ENCODE measurements at places on chromosomes 4 and X.

GRCh38 chr4:11769434-11769833, 340.7 kb upstream of the HS3ST1 start:
- DNase-seq, result no peak

DNA sequence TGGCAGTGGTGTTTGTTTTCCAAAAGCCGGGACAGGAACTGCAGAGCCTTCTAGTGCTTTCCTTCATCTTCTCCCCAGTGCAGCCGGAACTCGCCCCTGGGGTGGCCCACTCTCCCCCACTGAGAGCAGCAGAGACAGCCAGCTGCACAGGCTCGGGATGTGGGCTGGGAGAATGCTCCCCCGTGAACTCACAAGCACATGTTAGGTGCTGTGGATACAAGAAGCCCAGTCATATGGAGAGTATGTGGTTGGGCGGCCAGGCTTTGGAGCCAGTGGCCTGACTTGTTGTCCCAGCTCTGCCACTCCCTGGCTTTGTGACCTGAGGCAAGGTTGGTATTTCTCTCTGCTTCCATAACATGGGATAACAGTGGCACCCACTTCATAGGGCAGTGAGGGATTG, 9.4 kb upstream of the KIAA0232 start:
- no peak for DNase-seq

GRCh38 chrX:14590693-14591424, 61.5 kb downstream of the GLRA2 start:
- no peak for DNase-seq

GRCh38 chrX:905848-906566, 275.4 kb downstream of the SHOX start:
- DNase-seq, result no peak

DNA sequence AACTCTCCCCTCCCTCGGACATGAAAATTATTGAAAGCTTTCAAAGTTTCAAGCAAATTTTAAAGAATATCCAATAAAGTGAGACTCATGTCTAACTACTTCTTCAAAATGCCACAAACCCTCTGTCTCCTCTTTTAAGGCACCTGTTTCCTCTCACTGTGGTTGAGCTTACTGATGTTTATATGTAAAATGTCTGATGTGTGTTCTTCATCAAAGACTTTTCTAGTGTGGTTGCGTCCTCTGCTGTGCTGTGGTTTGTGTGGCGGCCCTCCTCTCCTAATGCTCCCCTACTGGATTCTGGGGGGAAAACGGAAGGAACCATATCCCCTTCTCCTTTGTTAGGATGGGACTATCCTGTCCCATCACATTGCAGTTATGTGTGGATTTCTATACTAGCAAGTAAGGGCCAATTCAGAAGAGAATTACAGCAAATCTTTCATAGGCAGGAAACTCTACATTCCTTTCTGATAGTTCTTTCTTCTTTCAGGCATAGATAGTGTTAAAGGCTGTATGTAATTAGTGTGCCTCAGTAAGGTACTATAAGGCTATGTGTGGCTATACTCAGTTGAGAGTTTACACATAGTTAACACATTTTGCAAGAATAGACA, 221.0 kb upstream of the GPRIN3 start:
- DNase-seq, result no peak

GRCh38 chr4:78061939-78062570, 4.9 kb downstream of the FRAS1 start:
- no peak for DNase-seq

GRCh38 chr4:152508386-152508785, 27.5 kb downstream of the FBXW7 start:
- no peak for DNase-seq

DNA sequence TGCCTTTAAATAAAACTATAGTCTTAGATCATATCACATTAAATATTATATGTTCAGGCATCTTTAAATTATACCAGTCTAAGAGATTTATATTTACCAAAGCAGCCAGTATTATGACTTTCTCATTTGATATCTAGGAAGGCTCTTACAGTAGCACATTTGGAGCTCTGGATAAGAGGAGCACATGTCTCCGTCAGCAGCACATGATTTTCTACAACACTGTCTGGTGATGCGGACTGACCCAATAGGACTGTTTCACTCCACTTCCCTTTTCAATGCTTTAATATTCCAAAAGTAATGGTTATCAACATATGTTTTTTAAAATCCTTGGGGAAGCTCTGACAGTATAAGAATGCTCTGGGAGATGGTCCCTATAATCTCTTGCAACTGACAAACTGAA, 61.5 kb downstream of the HAUS3 start:
- DNase-seq, result no peak

- DNase-seq, result no peak
These were observed 3.6 kb downstream of the ATP2B3 start for GRCh38 chrX:153521034-153521433.

- no peak for DNase-seq
These were observed 1170.8 kb upstream of the PCDH7 start for GRCh38 chr4:29549342-29549741.

DNA sequence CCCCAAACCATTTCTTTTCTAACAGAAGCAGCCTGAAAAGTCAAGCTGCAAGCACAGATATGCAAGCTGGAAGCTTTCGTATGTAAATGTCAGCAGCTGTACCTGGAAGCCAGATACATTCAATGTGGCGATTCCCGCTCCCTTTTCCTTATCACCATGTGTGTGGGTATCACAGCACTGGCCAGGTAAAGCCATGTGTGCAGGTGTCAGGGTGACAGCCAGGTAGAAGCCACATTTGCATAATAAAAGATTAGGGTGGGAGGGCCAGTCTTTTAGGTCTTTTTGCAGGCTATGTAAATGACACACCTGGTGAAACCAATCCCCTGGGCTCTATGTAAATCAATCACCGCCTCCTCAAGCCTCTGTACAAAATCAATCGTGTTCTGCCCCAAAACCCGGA, 50.1 kb downstream of the RXFP1 start:
- no peak for DNase-seq

GRCh38 chr4:148435654-148436406, 6.4 kb downstream of the NR3C2 start:
- DNase-seq, result no peak

GRCh38 chr4:6732441-6733357, 16.7 kb downstream of the BLOC1S4 start:
- peak; percentile 81 for DNase-seq

GRCh38 chrX:118493016-118493415, 2.6 kb upstream of the DOCK11 start:
- no peak for DNase-seq

GRCh38 chrX:9790866-9791265, 4.6 kb downstream of the SHROOM2 start:
- DNase-seq, result no peak

DNA sequence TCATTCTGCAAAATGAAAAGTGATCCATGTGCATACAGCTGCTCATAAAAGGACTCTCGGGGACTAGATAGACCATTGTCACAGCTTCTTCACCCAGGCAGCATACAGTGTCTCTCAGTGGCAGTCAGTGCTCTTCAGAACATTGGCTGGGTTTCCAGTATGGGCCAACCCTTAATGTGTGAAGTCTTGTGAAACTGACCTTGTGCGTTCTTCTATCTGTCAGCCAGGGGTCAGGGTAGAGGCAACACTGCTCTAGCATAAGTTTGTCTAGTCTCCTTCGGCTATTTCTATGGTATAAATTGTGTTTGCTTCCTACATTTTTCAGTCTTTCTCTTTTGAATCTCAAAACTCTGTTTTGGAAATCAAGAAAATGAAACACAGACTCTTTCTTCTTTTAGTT, 37.0 kb upstream of the SMIM31 start:
- DNase-seq, result no peak

DNA sequence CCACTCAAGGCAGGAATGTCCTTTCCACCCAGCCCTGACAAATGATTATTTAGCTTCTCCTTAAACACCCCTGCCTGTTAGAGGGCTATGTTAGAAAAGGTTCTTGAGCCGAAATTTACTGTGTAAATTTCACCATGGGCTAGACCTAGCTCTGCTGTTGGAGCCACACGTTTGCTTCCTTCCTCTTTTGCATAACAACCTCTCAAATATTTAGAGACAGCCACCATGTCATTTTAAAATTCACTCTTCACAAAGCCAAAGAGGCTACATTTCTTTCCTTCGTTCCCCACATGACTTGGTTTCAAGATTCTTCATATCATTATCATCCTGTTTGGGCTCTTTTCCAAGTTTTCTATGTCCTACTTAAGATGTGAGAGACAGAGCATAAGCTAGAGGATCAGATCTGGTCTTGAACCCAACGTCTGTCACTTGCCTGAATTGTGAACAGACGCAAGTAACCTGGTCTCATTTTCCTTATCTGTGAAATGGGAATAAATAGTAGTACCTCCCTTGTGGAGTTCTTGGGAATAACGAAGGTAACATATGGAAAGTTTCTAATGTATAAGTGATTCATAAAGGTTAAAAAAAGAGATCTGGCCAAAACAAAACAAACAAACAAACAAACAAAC, 6.7 kb downstream of the DOCK11 start:
- no peak for DNase-seq

All from NCI-H460 (cell line).